Stimulated activated CD4-positive, alpha-beta T cell treated with anti-CD3 and anti-CD28 coated beads, Interleukin-2, amount 100 ng/mL, for 24 hours (primary cell): ENCODE measurements at places on chromosomes 1 and 21.

- DNase-seq, result peak; percentile 46
Observed at GRCh38 chr1:98045767-98046641, 125.2 kb upstream of the DPYD start.

DNA sequence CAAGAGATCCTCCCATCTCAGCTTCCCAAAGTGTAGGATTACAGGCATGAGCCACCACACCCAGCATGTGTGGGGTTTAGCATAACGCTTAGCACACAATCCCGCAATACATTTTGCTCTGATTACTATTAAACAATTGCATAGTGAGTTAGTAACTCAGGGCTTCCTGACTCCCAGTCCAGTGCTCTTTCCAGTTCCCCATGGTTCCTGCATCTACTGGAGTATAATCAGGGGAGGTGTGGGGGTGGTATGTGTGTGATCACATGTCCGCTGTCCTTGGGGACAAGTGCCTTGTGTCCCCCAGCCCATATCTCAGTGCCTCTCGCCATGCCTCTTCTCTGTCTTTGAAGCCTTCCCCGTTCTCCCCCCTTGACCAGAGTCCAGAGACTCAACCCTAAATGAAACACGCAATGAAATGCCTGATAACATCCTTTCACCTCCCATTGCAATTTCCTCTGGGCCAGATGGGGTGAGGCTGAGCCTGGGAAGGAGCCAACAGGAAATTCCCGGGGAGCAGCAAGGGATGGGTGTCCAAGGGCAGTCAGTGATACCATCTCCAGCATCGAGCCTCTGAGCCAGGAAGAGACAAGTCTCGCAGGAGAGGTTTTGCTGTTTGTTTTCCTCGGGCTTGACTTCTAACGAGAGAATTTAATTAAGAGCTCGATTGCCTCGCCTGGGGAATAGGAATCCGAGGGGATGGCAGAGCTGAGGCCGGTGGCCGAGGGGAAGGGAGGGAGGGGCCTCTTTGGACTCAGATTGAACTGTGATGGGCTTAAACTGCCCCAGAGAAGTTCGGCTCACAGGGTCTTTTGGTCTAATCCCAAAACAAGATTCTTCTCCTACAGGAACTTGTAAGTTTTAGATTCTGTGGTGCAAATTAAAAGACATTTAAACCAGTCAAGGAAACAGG, 7.7 kb upstream of the HTR1D start:
- no peak for DNase-seq

- DNase-seq, result no peak
Observed at GRCh38 chr1:175217721-175218531, 25.4 kb upstream of the KIAA0040 start.

DNA sequence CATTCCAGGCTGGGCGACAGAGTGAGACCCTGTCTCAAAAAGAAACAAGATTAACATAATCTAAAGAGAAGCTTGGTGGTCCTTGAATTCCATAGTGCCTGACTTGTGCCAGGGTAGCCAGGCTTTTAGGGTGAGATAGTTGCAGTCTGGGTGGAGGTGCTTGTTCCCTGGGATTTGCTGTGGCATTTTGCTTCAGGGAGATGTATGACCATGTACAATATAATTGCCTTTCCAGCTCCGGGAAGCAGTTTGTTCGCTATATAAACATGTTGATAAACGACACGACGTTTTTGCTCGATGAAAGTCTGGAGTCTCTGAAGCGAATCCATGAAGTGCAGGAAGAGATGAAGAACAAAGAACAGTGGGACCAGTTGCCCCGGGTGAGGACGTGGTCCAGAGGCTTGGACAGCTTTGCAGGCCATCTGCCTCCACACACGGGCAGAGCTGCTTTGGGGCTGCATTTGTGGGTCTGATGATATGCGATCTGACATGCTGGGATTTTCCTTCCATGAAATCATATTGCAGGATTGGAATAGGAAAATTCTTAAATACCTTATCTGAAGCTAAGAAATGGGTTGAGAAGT, 49.4 kb upstream of the KIF1B start:
- DNase-seq, result no peak

GRCh38 chr1:212205843-212206242, 79.4 kb upstream of the PPP2R5A start:
- DNase-seq, result no peak
